Retinal pigment epithelial cell (primary cell): ENCODE measurements at places on chromosomes 4 and X.

- no peak for DNase-seq
Observed at GRCh38 chrX:21408307-21408706, 34.1 kb downstream of the CNKSR2 start.

DNA sequence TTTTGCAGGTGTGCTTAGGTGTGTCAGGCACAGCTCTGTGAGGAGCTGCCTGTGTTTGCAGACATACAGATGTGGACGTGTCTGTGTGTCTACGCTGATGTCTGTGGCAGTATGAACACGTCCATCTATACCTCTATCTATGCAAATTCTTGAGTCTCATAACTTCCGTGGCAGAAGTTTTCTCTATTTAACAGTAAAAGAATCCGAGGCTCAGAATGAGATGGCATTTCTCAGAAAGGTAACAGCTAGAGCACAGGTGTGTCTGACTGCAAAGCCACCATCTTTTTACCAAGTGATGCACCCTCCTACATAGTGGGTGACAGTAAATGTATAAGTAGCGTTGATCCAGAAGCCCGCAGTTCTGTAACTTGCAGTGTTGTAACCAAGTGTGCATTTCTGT, 39.9 kb upstream of the CYP4V2 start:
- DNase-seq = no peak

GRCh38 chrX:8783097-8783713, 18.0 kb downstream of the FAM9A start:
- no peak for DNase-seq

DNA sequence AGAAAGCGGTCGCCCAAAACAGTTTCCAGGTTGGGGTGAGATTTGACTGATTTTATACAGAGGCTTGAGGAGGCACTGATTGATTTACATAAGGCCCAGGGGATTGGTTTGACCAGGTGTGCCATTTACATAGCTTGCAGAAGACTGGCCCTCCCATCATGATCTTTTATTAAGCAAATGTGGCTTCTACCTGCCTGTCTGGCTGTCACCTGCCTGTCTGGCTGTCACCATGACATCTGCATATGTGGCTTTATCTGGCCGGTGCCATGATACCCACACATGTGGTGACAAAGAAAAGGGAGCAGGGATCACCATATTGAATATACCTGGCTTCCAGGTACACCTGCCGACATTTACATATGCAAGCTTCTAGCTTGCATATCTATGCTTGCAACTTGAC, 17.0 kb upstream of the CDS1 start:
- no peak for DNase-seq

DNA sequence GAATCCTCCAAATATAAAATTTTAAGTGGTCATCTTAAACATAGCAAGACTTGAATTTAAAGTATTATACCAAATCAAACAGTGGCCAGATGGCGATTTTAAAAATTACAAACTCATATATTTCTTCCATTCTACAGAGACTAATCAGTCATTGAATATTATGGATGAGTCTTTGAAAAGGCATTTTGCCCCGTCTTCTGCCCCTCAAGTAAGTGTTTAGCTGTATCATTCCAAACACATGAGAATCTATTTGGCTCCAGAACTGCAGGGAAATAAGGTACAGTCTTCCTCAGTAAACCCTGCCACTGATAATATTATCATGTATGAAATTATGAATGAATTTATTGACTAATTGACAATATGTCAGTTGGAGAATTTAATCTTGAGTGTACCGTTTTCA, 191.0 kb downstream of the SLC7A11 start:
- no peak for DNase-seq

GRCh38 chrX:34848281-34848680, 94.3 kb upstream of the FAM47B start:
- DNase-seq = no peak

DNA sequence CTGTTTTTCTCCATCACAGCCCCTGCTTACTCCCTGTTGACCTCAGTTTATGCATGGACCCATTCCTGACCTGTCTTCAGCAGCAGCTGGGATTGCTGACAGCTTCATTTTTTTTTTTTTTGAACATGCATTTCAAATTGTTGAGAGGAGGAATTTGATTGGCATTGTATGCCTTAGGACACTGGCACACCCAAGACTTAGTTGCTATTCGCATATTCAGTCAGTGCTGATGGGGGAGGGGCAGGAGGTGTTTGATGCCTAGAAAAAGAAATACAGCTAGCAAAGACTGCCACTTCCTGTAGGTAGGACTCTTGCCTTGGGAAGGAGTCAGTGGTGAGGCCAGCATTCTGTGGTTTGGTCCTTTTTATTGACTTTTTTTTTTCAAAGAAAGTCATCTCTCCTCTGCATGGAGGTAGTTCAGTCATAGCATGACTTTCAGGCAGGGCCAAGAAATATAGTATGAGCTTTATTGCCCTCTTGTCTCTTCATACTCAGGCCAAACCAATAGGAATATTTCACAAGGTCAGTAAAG, 33.6 kb upstream of the XK start:
- DNase-seq = no peak

- DNase-seq = no peak
Observed at GRCh38 chr4:84220990-84221389, 278.1 kb downstream of the NKX6-1 start.

DNA sequence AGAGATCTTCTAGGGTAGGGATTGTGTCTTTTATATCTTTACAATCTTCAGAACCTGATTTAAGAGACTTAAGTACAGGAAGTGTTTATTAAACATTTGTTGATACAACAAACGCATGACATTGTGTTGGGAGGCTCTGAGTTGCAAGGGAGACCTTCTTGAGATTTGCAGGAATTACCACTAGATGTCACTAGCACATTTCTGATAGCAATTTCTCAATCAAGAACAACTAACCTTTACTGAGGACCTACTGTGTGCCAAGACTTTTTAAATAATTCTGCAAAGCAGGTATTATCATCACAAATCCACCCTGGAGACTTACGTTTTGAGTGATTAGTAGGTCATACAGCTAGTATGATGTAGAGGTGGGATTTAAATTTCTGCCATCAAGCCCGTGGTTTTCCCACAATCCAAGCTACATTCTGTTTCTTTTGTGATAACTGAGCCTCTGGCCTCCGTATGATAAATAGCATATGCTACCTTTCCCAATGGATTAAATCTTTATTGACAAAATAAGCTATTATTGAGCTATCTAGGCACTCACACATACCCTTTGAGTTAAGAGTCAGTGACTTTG, 986.0 kb downstream of the CCSER1 start:
- no peak for DNase-seq

DNA sequence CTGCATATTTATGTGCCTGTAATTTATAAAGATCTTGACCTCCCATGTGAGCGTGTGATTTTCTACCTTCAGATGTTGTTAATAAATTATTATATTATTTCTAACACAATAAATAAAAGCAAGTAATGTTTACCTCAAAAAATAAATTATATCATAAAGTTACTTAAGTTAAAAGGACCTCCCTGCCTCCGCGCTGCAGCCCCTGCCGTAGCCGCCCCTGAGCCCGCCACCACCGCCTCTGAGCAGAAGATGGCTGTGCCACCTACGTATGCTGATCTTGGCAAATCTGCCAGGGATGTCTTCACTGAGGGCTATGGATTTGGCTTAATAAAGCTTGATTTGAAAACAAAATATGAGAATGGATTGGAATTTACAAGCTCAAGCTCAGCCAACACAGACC, 119.6 kb upstream of the BRWD3 start:
- no peak for DNase-seq

DNA sequence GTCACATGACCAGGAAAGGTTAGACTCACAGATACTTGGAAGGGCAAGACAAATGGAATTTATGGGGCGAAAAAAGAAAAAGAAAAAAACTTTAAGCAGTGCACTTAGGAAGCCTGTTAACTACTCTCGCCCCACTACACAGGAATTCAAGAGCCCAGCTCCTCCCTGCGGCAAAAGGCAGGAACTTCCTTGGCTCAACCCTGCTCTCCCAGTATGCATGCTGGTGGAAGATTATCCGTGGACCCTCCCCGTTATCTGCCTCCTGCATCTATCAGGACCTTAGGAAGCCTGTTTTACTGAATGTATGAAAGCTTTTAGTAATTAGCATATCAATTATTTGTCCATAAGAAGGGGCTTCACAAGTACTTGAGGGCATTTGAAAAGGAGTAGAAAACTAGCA, 40.1 kb upstream of the RPA4 start:
- DNase-seq = no peak
